CD8-positive, alpha-beta memory T cell (primary cell): ENCODE measurements at places on chromosomes 12 and 14.

DNA sequence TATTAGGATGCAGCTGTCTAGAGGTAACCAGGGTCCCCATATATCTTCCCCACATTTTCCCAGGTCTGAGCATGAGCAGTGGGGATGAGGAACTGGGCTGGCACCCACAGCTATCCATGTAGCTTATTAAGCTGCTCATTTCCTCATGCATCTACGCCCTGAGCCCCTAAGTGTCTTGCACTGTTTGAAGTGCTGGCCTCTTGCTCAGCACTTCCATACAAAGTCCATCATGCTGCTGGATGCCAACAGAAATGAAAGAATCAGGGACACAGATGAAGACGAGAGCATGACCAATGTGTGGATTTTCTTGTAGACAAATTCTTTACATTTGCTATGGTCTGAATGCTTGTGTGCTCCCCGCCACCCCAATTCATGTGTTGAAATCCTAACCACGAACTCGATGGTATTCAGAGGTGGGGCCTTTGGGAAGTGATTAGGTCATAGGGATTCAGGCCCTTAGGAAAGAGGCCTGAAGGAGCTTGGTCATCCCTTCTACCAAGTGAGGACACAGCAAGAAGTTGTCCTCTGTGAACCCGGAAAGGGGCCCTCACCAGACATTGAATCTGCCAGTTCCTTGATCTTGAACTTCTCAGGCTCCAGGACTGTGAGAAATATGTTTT is 54.5 kb downstream of the C12orf75 start:
- DNase-seq = no peak

GRCh38 chr14:101525640-101526527 is 35.4 kb upstream of the DIO3 start:
- no peak for DNase-seq

DNA sequence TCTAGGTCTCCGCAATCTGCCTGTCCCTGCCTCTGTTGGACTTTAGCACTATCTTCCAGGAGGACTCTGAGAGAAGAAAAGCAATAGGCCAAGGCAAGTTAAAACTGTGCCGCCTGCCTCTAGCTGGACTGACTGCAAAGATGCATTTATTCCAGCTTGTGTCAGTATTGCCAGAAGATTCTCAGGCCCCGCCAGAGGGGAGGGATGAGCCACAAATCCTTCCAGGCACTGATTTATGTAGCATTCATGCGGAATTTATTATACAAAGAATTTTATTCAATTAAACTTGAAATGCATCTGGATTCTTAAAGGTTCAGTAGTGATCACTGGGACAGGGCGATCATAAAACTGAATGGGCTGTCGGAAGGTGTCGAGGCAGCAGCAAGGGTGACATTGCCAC is 19.8 kb downstream of the MMAB start:
- DNase-seq = no peak

DNA sequence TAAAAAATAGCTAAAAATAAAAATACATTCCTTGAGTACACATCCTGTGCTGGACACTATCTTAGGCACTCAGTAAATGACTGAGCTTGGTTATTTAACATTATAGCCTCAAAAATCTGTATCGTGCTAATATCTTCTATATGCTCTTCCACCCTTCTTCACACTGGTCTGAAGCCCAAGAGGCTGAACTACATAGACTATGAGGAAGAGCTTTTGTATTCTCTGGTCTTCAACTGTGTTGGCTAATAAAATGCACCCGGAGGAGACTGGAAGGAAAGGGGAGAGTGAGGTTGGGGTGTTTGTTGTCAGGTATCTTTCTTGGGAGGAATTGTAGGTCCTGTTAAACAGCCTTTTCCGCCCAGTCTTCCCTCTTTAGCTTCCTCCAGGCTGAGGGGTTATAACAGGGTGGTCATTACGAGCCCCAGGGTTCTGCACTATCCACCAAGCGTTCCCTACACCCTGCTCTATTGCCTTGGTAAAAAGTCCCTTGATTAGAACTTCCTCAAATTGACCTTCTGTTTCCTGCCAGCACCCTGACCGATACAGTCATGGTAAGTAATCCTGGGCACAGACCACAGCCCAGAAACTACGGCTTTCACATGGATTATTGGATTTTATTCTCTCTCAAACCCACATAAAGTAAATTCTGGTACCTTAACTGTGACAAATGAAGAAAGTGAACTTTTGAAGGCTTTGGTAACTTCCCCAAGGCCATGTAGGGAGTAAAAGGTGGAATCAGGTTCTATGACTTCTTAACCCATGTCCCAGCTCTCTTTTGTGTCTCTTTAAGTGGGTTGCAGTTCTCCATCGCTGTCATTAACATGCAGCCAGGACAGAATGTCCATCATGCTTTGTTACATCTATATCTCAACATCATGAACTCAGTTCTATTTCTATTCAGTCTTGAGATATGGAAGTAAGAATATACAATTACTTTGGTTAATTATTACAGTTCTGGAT is 71.3 kb downstream of the PTHLH start:
- DNase-seq = no peak

DNA sequence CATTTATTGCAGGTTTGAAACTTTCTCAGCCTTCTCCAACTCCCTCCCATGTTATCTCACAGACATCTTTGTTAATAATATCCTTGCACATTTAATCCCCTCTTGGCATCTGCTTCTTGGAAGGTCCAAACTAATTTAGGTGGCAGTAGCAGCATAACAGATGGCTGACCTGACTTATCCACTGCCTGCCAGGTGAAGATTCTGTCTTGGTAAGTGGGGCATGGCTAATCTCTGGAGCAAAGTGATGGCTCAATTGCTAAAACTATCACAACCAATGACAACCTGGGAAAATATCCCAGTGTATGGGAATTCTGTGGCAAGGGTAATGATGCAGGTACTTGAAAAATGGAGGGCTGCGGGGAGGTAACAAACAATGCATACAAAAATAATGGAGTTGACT is 58.2 kb upstream of the ALG10B start:
- no peak for DNase-seq

DNA sequence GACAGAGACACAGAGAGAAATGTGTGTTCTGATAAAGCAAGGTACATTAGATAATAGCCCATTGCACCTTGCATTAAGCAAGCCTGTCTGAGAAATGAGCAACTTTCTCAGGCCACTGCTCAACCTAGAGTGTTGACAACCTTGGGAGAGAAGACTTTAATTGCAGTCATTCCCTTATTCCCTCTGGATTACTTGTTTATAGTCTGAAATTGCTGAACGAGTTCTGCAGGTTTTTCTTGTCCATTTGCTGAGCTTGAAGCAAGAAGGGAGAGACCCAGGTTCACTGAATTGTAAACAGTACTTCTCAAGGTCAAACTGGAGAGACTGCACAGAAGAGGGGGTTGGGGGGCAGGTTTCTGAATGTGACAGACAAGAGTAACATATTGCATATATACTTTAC is 159.4 kb upstream of the PLEKHG7 start:
- DNase-seq = no peak

GRCh38 chr12:131101006-131101405 is 147.3 kb downstream of the ADGRD1 start:
- peak; percentile 3 for DNase-seq

- no peak for DNase-seq
Observed at GRCh38 chr12:53414756-53415417, 8.8 kb upstream of the AMHR2 start.

- DNase-seq = no peak
Observed at GRCh38 chr14:95303552-95303951, 16.2 kb downstream of the CLMN start.

DNA sequence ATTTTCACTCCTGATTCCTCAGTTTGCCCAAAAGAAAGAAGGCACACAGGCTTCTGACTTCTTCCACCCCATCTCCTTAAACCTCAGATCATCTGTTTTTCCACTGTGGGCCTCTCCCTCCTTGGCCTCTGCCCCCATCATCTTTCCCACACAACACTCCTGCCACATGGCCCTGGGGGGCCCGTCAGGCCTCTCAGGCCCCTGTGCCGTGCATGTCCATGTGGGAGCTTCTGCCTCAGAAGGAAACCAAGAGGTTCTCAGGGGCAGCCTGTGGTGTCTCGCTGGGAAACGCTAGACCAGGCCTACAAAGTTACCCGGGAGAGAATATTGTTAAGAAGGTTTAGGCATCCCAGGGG is 8.0 kb downstream of the KLHL33 start:
- no peak for DNase-seq

GRCh38 chr12:89621521-89621920 is 87.1 kb downstream of the ATP2B1 start:
- DNase-seq = no peak
